ACHN (cell line): ENCODE measurements at places on chromosomes 7 and 10.

DNA sequence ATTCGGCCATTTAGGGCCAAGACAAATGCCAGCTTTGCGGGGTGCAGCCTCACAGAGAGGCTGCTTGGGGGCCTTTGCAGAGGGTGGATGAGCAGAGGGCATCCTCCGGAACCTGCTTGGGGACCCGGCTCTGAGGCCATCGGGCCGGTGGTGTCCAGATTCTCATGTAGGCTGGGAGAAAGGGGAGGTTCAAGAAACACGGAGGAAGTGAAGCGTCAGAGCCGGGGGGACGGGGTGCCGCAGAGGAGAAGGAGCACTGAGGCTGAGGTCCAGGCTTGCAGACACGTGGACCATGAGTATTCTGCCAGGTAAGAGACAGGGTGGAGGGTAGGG, 150.7 kb upstream of the SHH start:
- no peak for DNase-seq

- no peak for DNase-seq
Measured at GRCh38 chr10:86486856-86487255, 34.7 kb downstream of the WAPL start.

GRCh38 chr10:49383853-49384252, 12.0 kb downstream of the DRGX start:
- DNase-seq = no peak

DNA sequence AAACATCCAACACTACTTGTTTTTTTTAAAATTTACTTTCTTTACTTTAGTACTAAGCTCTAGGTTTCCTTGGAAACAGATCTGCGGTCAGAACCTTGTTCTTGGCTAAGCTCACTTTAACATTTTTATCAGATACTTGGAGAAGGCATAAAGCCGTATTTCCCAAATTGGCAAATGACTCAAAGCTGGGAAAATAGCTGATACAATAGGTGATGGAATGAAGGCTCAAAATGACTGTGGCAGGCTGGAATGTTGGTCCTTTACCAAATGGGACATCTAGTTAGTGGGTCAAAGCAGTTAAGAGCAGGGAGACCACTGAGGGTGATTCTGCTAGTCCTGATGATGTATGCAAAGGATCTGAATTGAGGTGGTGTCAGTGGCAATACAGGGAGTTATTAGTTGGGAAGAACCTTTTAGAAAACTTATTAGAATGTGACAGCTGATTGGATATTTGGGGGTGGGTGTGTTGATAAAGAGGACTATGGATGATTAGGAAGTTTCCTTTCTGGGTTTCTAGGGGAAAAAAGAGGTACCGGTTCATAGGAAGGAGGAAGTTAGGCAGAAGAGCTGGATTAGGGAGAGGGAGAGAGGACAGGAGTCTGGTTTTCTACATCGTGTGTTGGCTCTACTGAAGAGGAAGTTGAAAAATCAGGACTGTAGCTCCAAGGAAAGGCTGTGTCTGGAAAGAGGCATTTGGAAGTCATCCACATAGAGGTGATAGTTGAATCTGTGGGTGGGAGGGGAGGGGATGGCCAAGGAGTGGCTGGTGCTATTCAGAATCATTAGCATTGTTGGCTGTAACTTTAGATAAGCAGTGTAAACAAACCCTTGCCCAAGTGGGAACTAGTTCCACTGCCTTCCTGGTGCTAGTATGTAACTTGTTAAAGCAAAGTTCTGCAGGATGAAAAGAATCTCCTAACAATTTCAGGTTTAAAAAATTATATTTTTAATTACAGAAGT, 13.1 kb downstream of the PLCE1 start:
- DNase-seq = no peak

- no peak for DNase-seq
Measured at GRCh38 chr10:47061776-47062175, 150.5 kb downstream of the PTPN20 start.

DNA sequence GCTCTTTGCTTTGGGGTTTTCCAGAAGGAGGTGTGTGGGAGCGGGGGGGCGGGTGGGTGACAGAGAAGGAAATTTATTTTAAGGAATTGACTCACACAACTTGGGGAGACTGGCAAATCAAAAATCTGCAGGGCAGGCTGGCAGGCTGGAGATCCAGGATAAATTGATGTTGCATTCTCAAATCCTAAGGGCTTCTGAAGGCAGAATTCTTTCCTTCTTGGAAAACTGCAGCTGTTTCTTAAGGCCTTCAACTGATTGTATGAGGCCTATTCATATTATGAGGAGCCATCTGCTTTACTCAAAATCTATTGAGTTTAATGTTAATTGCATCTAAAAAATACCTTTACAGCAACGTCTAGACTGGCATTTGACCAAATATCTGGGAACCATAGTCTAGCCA, 1528.8 kb upstream of the LRRTM3 start:
- DNase-seq = no peak

DNA sequence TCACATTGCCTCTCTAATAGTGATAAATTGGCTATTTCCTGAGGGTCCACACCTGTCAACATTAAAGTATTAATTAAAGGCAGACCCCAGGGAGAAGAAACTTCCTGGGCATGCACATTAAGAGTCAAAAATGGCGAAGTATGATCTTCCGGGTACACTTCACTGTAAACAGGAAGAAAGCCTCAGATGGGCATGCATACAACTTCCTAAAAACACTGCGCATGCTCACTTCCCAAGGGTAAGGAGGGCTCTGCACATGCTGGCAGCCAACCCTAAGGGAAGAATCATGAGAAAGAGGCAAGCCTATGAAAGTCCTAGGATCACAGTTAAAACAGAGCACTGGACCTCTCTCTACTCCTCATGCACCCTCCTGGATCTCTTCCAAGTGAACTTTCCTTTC, 80.1 kb upstream of the IMMP2L start:
- no peak for DNase-seq

DNA sequence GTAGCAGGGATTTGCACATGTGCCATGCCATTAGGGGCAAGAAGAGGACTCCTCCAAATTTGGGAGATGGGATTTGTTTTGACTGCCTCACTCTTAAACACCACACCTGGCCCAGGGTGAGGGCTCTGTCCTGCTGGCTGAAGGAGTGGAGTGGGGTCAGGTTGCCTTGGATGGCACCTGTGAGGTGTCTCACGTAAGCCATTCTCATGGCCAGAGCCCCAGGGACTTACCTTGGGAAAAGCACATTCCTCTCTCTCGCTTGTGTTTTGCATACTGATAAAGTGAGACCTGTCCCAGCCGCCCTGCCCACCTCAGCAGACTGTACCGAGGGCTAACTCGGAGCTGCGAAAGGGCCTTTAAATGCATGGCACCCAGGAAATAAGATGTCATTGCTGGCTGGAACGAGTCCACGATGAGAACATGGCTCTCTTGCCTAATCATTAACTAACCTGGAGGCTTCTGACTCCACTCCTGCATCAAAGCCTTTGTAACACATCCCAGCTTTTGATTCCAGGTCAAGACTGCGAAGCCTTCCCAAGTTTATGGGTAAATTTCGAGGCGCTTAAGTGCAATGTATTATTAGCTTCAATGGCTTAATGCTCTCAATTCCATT, 184.0 kb upstream of the RNF32 start:
- DNase-seq = peak; percentile 51

DNA sequence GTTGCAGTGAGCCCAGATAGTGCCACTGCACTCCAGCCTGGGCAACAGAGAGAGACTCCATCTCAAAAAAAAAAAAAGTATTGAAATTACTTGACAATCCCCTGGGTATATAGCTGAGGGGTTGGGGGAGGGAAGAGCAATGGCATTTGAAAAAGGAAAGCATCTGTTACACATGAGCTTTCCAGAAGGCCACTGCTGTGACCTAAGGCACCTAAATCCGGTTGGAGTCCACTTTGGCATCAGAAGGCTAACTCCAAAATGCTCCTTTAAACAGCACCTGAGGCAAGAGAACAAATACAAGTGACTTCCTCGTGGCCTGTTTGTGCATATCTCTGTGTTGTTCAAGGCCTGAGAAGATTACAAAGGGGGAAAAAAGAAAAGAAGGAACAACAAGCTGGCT, 74.8 kb upstream of the PALS2 start:
- no peak for DNase-seq

- DNase-seq = no peak
Measured at GRCh38 chr10:70323138-70323696, 39.4 kb upstream of the NPFFR1 start.
